Astrocyte (in vitro differentiated cells and primary cell): ENCODE measurements at places on chromosomes 5 and 9.

- DNase-seq: no peak
These were observed 27.5 kb downstream of the CDH18 start for GRCh38 chr5:19960451-19960850.

DNA sequence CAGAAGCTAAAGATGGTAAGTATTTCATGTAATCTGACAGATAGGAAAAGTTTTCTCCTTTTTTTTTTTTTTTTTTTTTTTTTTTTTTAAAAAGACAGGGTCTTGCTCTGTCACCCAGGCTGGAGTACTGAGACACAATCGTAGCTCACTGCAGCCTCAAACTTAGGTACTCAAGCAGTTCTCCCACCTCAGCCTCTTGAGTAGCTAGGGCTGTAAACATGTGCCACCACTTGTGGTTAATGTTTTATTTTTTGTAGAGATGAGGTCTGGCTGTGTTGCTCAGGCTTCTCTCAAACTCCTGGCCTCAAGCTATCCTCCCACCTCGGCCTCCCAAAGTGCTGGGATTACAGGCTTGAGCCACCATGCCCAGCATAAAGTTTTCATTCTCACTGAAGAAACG lies 17.8 kb downstream of the CDK7 start:
- no peak for DNase-seq

GRCh38 chr5:156949424-156949823 lies 13.6 kb downstream of the TIMD4 start:
- DNase-seq: no peak

- no peak for DNase-seq
These were observed 4.5 kb downstream of the CORO2A start for GRCh38 chr9:98187926-98188325.

- DNase-seq: no peak
These were observed 661.0 kb downstream of the KCTD16 start for GRCh38 chr5:144831650-144832049.

GRCh38 chr9:120937127-120937526 lies 10.5 kb upstream of the TRAF1 start:
- DNase-seq: no peak

DNA sequence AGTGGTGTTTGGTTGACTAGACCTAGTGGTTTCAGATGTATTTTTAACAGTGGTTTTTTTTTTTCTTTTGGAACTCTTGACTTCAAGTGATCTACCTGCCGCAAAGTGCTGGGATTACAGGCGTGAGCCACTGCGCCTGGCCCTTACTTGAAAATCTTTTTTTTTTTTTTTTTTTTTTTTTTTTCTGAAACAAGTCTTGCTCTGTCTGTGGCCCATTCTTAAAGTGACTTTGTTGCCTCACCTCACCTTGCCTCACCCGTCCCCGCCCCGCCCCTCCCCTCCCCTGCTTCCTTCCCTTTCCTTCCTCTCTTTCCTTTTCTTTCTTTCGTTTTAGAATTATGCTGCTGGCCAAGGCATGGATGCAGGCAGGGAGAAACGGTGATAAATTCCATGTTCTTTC lies 26.0 kb downstream of the GPBP1 start:
- DNase-seq: no peak

- DNase-seq: no peak
These were observed 46.6 kb upstream of the OLFM1 start for GRCh38 chr9:135040892-135041291.

DNA sequence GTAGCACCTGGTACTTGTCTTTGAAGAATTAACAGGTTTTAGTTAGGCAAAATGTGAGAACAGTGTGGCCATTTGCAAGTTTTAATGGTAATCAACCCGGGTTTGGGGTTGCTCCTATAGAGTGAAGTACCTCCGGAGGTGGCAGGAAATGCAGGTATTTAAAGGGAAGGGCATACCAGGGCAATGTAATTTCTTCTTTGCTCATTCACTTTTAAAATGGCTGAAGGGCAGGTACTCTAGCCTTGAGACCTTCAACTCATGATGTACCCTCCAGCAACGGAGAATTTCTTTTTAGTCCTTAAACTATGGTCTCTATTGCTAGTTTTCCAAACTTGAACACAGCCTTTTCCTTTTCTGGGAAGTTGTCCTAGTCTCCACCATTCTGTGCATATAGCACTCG lies 1.3 kb upstream of the HSPA4 start:
- DNase-seq: no peak

DNA sequence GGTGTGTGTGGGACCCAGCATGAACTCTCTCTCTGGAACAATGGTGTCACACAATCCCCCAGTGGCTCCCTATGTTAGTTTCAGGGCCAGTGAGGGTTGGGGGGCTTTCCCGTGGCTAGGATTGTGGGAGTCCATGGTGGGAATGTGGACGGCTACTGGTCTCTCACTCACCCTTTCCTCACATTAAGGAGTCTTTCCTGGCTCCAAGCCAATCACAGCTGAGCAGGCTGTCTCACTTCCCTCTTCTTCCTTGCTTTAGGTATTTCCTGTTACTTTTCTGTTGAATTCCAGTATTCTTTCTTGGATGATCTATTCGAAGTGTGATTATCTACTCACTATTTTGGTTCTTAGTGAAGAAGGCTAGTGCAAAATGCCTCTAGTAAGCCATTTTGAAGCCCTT lies 324.4 kb upstream of the MPDZ start:
- no peak for DNase-seq

- DNase-seq: no peak
These were observed 162.3 kb downstream of the FANCC start for GRCh38 chr9:95155220-95155619.

GRCh38 chr5:104513121-104513602 lies 950.6 kb upstream of the NUDT12 start:
- DNase-seq: peak; percentile 86

GRCh38 chr9:8428389-8428788 lies 628.8 kb upstream of the DMAC1 start:
- DNase-seq: no peak

DNA sequence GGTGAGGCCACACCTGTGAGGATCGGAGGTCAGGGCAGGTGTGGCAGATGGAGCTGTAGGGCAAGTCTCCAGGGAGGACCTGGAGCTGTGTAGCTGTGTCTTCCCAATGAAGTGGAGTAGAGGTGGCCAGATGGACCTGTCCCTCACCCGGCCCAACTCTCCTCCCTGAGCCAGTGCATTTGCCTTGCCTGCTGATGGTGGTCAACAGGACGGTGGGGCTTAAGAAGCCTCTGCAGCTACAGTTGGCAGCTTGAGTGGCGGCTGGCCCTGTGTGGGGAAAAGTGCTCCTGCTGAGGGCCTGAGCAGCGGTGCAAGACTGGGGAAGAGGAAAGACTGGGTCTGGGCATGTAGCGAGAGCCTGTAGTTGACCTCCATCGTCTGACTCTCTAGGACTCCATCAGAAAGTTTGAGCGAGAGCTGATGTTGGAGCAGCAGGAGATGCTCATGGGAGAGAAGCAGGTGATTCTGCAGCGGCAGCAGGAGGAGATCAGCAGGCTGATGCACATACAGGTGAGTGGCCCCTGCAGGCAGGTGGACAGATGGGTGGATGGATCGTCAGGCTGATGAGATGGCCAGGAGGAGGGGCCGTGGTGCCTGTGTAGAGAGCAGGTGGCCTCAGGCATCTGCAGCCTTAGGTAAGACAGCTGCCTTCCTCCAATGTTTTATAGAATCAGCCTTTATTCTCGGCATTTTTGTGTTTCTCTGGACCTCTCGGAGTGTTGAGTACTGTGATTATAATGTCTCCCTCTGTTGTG lies 24.9 kb downstream of the PITX1 start:
- DNase-seq: no peak

DNA sequence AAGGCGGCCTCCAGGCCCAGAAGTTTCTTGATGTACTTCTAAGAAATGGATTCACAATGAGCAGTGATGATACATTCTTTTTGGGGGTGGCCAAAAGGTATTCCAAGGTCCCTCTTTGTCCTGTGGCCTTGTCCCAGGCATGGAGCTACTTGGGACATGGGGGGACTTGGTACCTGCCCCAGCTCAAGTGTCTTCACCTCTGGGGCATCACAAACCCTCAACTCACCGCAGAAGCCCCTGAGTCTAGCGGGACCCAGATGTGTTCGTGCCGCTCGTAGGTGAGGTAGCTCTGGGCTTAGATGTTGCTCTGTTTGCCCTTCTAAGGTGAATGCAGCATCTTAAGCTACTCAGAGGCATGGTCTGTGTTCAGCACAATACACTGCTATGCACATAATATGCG lies 338.0 kb upstream of the IRX4 start:
- no peak for DNase-seq

GRCh38 chr9:83959061-83959460 lies 21.0 kb downstream of the HNRNPK start:
- DNase-seq: peak; percentile 80

DNA sequence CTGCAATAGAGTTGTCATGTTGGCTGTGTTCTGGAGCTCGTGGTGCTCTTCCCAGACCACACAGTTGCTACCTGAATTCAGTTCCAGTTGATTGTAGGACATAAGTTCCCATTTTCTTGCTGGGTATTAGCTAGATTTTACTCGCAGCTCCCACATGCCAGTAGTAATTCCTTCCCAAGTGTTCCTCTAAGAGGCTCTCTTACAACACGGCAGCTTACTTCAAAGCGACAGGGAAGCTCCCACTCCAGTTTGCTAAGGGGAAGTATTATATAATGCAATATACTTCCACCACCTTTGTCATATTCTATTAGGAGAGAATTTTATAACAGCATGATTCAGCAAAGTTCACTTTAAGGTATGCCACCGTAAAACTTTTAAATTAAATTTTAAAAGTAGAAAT lies 623.0 kb downstream of the SLCO4C1 start:
- DNase-seq: no peak

- DNase-seq: no peak
These were observed 360.1 kb downstream of the KDM4C start for GRCh38 chr9:7117676-7118561.

GRCh38 chr9:137924761-137925369 lies 47.3 kb downstream of the CACNA1B start:
- no peak for DNase-seq

GRCh38 chr9:85610074-85610860 lies 131.5 kb downstream of the AGTPBP1 start:
- peak; percentile 57 for DNase-seq

DNA sequence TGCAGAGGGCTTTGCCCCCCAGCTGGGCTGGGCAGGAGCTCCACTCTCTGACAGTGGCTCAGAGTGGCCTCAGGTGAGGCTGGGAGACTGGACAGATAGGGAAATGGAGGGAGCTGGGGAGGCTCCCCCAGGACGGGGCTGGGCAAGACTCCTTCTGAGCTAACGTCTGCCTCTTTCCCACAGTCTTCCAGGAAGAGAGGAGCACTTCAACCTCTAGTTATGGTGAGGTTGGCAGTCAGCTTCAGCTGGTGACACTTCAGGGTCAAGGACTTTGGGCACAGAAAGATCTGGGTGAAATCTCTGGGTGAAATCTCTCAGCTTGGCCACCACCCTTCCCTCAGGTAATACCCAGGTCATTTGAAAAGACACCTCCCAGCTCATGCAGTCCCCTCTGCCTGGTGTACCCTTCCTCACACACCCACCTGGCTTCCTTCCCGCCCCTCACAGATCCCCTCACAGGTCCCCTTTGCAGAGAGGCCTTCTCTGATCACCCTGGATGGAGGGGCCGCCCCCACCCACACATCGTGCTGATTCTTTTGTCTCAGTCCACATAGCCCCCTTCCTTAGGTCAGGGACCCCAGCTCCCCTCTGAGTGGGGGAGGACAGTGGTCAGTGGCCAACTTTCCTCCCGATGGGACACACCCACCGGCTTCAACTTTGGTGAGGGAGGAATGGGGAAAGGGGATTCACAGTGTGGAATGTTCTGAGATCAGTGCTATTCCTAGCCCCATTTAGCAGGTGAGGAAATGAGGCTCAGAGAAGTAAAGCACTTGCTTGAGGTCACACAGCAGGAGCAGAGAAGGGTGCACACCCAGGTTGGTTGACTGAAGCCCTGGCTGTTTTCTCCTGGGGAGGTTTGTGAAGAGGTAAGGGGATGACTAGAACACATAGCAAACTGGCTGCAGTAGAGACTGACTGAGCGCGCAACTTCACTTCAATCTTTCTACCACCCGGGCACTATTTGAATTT lies 15.8 kb upstream of the NEURL1B start:
- DNase-seq: no peak

- DNase-seq: no peak
These were observed 6.5 kb downstream of the LIX1 start for GRCh38 chr5:97135868-97136267.

DNA sequence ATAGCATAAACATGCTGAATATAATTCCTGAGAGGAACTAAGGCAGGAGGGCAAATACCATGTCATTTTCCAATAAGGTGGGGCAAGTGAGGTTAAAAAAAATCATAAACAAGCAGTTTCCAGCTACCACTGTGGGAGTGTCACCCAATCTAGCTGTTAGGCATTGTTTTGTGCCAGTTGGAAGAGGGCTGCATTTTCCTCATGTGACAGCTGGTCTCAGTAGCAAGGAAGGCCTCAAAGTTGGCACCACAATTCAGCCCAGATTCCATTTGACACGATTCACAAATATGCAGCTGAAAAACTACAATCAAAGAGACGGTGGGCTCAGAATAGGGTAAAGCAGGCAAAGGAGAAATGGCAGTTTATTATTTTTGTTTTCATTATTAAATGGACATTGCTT lies 636.1 kb downstream of the KIF4B start:
- DNase-seq: no peak

GRCh38 chr5:173327948-173328843 lies at the start of gene STC2:
STC2 (minus strand) TSS chr5:173328414; CDS start chr5:173328193, 221 bp downstream.
- peak; percentile 64 for DNase-seq

- no peak for DNase-seq
These were observed 1.1 kb downstream of the CRAT start for GRCh38 chr9:129109537-129109903.

DNA sequence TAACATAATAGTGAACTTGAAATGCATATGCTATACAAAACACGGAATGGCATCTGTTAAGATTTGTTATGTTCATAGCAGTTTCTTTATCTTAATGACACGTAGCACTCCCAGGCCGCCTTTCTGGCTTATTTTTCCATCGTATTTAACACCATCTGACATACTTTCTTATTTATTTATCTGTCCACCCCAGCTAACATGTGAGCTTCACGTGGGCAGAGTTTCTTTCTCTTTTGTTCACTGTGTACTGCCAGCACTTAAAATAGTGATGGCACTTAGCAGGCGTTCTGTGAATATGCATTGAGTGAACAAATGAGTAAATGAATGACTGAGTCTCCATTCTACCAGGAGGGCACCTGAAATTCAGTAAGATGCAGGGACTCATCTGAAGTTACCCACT lies 29.4 kb upstream of the SYNPO start:
- DNase-seq: no peak

DNA sequence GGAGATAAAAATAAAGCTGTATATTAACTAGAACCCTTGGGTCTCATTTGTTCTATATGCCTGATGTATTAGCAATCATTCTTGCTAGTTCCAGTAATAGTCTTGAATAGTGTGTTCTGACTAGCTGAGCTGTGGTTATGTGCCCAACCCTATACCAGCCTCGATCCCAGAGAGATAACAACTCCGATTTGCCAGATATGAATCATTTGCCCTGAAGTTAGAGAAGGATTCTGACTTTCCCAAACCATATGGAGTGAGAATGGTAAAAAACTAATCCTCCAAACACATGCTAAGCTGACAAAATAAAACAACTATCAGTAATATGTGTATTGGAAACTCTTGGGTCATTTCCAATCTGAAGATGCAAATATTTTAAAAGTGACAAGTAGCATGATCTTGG lies 64.8 kb downstream of the ALDH1A1 start:
- no peak for DNase-seq
